ENCODE measurements at places on chromosomes 3 and 15. TPM values are rescaled to one million over a fixed set of nuclear protein-coding genes. Genes with fewer than 3 reads are reported as not detected.

- H3K36me3 ChIP-seq = no peaks in the 10 kb centered on the region
- H3K27me3 ChIP-seq = no peaks in the 10 kb centered on the region
- no peaks in the 10 kb centered on the region for H3K4me1 ChIP-seq
- no peak for DNase-seq
- no peak overlapping the region for H3K4me3 ChIP-seq
- H3K27ac ChIP-seq = no peak overlapping the region
These were observed 101.9 kb downstream of the SERPINI1 start for GRCh38 chr3:167837466-167837865.

DNA sequence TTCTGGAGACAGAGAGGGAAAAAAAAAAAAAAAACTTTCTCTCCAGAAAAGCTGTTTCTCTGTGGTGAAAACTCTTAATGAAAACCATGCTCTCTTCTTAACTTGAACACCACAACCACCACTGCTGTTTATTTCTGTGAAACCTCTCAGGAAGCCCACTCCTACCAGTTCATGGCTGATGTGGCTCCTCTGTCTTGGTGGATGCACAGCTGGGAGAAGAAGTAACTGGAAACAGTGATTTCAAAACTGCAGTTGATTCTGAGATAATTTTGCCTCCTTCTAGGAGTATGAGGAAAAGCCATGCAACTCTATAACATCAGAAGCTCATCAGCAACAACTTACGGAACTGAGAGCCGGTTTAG is 40.2 kb upstream of the PYGO1 start:
- H3K4me1 ChIP-seq = no peaks in the 10 kb centered on the region
- H3K27ac ChIP-seq = no peak overlapping the region
- no peaks in the 10 kb centered on the region for H3K27me3 ChIP-seq
- H3K4me3 ChIP-seq = no peak overlapping the region
- peaks cover 5% of the 10 kb centered on the region for H3K36me3 ChIP-seq

- peaks cover 37% of the 10 kb centered on the region for H3K4me1 ChIP-seq
- no peak for DNase-seq
- H3K36me3 ChIP-seq = no peaks in the 10 kb centered on the region
- no peak overlapping the region for H3K4me3 ChIP-seq
- H3K27me3 ChIP-seq = peaks cover 4% of the 10 kb centered on the region
These were observed 62.2 kb downstream of the ABTB1 start for GRCh38 chr3:127734754-127735473.

- H3K36me3 ChIP-seq = no peaks in the 10 kb centered on the region
- H3K4me3 ChIP-seq = no peak overlapping the region
- H3K27me3 ChIP-seq = no peaks in the 10 kb centered on the region
- no peak for DNase-seq
These were observed 118.2 kb upstream of the RASGRP1 start for GRCh38 chr15:38682861-38683260.

- H3K27ac ChIP-seq = no peak overlapping the region
- H3K4me1 ChIP-seq = no peaks in the 10 kb centered on the region
- H3K36me3 ChIP-seq = no peaks in the 10 kb centered on the region
- H3K4me3 ChIP-seq = no peak overlapping the region
- DNase-seq = no peak
- peaks cover 26% of the 10 kb centered on the region for H3K27me3 ChIP-seq
These were observed 18.0 kb upstream of the RYR3 start for GRCh38 chr15:33292717-33293307.

Gene GRK7
- total RNA-seq = not detected

- H3K36me3 ChIP-seq = no peaks in the 10 kb centered on the region
- peak overlapping the region; percentile 94 for H3K27ac ChIP-seq
- H3K4me1 ChIP-seq = peaks cover 12% of the 10 kb centered on the region
- DNase-seq = peak; percentile 82
- H3K27me3 ChIP-seq = peaks cover 5% of the 10 kb centered on the region
- H3K4me3 ChIP-seq = peak overlapping the region; percentile 98
These were observed 626 bp upstream of the PTPRG start for GRCh38 chr3:61560517-61561373.

GRCh38 chr15:72113347-72114031 is 4.5 kb downstream of the MYO9A start:
- H3K4me3 ChIP-seq = peak overlapping the region; percentile 24
- peaks cover 3% of the 10 kb centered on the region for H3K36me3 ChIP-seq
- peaks cover 31% of the 10 kb centered on the region for H3K4me1 ChIP-seq
- no peaks in the 10 kb centered on the region for H3K27me3 ChIP-seq
- no peak for DNase-seq

Gene NR2F2
- 270 TPM for total RNA-seq

- no peaks in the 10 kb centered on the region for H3K36me3 ChIP-seq
- H3K4me3 ChIP-seq = peak overlapping the region; percentile 5
- H3K4me1 ChIP-seq = peaks cover 9% of the 10 kb centered on the region
- H3K27me3 ChIP-seq = no peaks in the 10 kb centered on the region
- H3K27ac ChIP-seq = peak overlapping the region; percentile 21
These were observed 209.2 kb downstream of the TBL1XR1 start for GRCh38 chr3:176987901-176988650.

All from type B pancreatic cell (in vitro differentiated cells).